Testis (tissue), 5 donors: ENCODE measurements at places on chromosomes 2 and 18.

DNA sequence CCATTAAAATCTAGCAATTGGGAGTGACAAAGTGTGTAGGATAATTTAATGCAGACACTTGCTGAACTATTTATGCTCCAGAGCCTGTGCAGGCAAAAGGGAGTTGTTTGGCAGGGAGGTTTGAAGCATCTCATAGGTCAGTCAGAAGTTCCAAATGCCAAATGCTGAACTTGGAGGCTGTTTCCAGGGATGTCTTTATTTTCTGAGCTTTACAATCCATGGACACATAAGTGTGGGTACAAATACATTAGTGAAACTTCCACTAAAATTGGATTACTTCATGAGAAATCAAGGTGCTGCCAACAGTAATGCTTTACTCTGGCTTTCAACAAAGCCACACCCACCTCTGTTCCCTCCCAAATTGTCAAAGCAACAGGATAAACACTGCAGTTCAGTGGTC lies 422.1 kb upstream of the SETBP1 start:
- DNase-seq: no peak

DNA sequence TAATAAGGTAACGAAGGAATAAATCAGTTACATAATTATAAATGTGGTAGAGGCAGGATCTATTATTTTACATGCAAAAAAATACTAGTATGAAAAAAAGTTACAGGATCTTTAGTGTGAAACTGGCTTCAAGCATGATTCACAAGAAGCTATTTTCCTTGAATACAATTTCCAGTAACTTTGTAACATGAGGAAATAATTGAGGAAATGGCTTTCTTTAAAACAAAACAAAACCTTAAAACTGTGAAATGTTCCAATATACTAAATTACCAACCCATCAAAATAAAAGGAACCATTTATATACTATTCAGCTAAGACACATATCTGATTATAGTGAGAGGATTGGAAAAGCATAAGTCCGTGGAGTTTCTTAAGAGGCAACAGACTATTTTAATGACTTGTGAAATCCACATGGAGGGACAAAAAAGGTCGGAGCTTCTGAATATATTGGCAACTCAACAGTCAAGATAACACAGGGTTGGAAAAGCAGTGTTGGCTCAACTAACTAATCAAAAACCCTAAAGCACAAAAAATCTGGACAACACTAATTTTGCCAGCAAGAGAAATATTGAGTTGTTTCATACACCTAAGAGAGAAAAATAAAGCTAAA lies 10.6 kb downstream of the IRS1 start:
- no peak for DNase-seq

DNA sequence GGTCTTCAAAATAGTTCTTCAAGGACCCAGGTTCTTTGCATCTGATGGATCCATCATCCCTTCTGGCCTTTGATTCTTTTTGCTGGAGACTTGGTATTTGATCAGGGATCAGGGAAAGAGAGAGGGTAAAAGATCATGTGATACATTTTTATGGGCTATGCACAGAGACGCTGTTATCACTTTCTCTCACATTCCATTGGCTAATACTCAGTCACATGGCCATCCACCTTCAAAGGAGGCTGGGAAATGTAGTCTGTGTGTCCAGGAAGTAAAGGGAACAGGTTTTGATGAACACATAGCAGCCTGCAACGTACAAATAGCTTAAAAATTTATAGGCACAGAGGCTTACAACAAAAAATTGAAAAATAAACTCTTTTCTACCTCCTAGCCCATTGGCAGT lies 629.6 kb upstream of the FANCL start:
- no peak for DNase-seq

DNA sequence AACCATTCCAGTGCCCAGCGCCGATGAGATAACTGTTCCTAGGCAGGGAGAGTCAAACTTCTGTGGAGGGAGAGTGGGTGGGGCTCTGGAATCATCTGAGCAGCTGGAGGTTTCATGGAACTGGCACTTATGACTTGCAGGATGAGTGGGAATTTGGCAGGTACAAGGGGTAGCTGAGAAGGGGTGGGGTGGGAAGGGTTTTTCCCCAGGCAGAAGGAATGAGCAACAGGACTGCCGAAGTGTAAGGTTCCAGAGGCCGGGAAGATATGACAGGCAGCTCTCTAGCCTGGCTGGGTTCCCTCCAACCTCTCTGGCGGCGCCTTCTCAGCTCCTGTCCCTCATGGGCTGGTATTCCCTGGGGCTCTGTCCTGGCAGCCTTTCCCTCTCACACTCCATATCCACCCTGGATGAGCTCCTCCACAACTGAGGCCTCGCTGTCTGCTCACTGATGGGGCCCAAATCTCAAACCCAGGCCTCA lies 2.5 kb upstream of the TET3 start:
- no peak for DNase-seq
